ENCODE measurements at places on chromosomes 5 and 9.

DNA sequence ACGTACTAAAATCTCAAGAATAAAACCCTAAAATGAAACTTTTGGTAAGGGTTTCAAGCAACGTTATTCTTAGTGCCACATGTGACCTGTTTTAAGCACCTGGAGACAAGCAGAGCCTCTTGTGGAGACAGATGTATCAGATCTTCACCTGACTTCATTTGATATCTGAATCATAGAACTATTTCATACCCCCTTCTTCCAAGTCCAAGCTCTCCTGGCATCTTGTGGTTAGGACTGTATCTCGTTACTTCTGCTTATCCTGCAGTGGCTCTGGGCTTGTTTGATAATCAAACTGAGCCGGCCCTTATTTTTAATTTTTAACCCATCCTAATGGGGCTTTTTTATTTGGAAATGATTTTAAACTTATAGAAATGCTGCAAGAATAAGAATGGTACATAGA lies 11.1 kb upstream of the FSD1L start:
- DNase-seq = no peak

GRCh38 chr5:77733130-77733529 lies 43.0 kb downstream of the TBCA start:
- no peak for DNase-seq

DNA sequence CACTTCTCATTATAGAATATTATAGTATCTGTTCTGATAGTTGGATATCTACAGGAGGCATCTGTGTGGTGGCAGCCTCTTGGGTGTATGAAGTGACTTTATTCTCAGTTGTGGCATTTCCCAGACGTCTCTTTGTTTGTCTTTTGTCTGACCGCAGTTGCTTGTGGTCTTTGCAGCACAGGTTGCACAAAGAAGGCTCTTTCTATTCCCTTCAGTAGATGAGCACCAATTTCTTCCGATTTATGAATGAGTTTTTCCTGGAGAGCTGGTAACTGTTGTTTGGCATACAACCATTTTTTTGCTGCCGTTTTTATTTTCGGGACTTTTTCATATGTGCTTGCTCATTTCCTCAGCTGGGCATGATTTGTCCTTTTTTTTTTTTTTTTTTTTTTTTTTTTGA lies 56.4 kb upstream of the MYO10 start:
- DNase-seq = no peak

GRCh38 chr5:172642051-172642409 lies 967 bp downstream of the NEURL1B start:
- DNase-seq = no peak

GRCh38 chr5:134100283-134101091 lies 14.0 kb upstream of the TCF7 start:
- DNase-seq = peak; percentile 71

- no peak for DNase-seq
Measured at GRCh38 chr9:27473111-27473529, 51.0 kb upstream of the IFNK start.

GRCh38 chr9:13728917-13729811 lies 449.7 kb upstream of the MPDZ start:
- DNase-seq = no peak

DNA sequence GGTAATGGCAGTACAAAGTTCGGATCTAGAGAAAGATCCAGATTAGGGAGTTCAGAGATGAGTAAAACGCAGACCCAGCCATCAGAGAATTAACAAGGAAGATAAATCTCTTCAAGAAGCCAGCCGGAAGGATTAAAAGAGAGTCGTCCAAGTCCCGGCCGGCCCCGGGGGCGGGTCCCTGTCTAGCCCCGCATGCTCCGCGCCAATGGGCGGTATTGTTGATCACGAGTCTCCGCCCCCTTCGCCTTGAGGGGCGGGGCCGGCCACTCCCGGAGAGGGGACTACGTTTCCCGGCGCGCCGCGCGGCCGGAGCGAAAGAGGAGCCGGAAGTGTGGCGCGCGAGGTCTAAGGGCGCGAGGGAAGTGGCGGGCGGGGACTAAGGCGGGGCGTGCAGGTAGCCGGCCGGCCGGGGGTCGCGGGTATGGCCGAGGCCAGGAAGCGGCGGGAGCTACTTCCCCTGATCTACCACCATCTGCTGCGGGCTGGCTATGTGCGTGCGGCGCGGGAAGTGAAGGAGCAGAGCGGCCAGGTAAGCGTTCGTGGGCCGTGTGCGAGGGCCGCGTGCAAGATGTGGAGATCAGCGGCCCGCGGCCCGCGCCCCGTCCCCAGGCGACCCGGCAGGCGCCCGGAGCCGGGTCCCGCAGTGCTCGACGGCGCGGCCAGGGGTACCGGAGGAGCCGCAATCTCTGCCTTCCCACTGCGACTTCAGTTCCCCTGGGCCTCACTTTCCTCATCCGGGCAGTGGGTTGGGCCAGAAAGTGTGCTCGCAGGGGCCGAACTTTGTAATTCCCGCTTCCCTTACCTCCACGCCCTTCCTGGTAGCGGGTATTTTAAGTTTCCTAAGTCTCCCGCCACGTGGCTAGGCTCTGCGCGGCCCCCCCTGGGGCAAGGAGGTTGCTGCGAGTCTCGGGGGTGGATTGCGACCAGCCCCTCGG lies at the start of gene TCOF1:
Gene TCOF1, plus strand, starts transcription at position 372 of the 935 bp plus-strand sequence. Its CDS starts 50 bp downstream, at position 422.
- DNase-seq = peak; percentile 97

- no peak for DNase-seq
Measured at GRCh38 chr5:113759505-113759904, 246.0 kb downstream of the YTHDC2 start.

- no peak for DNase-seq
Measured at GRCh38 chr9:92657296-92658094, 12.4 kb downstream of the IPPK start.

- no peak for DNase-seq
Measured at GRCh38 chr5:39919876-39920275, 495.1 kb upstream of the DAB2 start.

DNA sequence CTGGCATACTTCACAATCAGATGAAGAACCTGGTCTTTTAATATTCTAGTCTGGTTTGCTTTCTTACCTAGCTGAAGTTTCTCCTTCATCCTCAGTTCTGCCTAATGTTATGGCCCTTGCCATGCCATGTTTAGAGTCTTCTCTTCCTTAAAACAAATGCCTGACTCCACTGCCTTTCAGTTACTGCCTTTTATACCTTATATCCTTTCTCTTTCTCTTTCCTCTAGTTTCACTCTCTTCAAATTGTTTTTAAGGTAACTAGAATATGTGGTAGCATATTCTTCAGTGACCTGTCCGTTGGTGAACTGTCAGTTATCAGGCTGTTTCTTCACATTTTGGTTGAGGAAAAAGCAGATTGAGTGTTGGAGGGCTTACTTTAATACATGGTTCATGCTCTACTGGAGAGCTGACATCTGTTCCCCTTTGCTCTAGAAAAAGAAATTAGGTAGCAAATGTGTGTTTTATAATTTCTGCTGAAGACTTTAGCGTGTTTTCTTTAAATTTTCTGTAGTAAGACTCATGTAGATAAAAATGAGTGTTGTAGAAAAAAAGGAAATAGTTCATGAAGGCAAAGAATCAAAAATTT lies 103.8 kb downstream of the DMXL1 start:
- no peak for DNase-seq

DNA sequence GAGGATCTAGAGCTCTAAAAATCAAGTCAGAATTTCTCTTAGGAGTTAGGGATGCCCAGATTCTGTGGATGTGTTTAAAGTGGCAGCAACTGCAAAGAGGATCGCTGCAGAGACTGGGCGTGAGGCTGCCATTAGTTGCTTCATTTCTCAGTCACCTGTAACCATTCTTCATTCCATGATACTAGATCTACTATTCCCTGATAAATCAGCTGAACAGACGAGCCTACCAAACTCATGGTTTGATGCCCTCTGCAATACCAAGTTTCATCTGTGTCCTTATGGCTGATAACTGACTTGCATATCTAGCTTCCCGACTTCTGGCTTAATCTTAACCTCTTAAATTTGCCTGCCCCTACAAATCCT lies 33.3 kb downstream of the UBE2R2 start:
- no peak for DNase-seq

- no peak for DNase-seq
Measured at GRCh38 chr9:2870340-2870739, 26.4 kb upstream of the PUM3 start.

DNA sequence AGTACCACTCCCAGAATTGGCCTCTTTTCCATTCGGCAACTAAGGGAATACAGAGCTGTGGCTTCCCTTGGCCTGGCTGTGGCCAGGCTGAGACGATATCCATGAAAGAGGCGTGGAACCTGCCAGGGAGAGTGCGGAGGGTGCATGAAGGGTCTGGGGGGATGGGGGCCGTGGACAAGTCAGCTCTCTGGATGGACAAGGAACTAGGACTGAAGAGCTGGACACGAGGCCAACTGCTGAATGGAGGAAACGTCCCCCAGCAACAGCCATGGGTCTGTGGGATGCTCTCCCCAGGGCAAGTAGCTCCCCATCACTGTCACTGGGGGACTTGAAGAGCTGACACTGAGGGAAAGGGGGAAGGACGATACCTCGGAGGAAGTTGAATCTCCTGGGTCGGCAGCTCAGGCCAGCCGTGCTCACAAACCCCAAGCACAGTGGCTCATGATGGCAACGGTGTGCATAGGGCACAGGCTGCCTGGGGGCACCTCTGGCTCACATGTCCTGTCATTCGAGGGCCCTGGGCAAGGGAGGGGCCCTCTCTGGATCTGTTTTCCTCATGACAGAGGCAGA lies 4.1 kb upstream of the OLFM1 start:
- no peak for DNase-seq

DNA sequence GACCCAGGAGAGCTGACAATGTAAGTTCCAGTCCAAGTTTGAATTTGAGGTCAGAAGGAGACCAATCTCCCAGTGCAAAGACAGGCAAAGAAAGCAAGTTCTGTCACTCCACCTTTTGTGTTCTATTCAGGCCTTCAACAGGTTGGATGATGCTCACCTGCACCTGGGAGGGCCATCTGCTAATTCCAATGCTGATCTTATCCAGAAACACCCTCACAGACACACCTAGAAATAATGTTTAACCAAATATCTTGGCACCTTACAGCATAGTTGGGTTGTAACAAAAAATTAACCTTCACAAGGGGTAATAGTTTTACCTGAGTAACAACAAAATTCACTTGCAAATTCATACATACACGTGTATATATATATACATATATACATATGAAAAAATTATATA lies 190.8 kb downstream of the DIRAS2 start:
- DNase-seq = no peak

DNA sequence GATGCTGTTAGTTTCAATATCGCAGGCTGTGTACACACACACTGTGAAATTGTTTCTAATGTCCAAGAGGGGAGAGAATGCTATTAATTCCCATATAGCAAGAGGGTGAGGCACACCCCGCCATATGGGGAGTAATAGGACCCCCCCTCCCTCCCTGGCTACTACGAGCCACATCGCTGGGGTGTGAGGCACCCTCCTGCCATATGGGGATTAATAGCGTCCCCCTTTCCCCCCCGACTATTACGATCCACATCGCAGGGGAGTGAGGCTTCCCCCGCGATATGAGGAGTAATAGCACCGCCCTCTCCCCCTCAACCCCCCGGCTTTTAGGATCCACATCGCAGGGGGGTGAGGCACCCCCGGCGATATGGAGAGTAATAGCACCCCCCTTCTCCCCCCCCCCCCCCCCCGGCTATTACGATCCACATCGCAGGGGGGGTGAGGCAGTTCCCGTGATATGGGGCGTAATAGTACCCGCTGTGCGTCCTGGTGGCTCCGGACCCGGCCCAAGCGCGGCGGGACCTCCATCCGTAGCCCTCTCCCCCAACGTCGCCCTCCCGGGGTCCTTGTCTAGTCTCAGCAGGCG lies 494 bp upstream of the STK32A start:
- no peak for DNase-seq

DNA sequence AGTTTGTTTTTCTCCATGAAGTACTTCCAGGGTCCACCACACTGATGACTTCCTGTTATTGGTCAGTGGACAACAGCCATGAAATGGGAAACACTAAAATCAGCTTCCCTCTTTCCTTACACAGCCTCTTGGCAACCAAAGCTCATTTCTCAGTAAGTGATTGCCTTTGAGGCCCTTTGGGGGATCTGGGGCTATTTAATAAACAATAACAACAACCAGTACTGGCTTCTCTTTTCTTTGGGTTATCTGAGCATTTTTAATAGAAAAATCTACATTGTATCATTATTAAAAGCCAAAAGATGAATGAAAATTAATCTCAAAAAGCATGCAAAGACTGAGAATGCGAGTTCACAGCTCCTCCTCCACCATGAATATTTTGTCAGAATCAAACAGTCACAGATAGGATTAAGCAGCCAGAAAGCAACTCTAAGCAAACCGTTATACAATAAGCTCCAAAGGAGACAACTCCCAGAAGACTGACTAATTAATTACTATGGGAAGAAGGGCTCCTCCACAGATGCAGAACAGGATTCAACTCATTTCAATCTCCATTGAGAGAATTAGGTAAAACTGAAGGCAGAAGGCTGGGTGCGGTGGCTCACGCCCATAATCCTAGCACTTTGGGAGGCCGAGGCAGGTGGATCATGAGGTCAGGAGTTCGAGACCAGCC lies 68.3 kb downstream of the SERINC5 start:
- no peak for DNase-seq

GRCh38 chr9:82332018-82332773 lies 343.6 kb downstream of the SPATA31D1 start:
- DNase-seq = no peak

DNA sequence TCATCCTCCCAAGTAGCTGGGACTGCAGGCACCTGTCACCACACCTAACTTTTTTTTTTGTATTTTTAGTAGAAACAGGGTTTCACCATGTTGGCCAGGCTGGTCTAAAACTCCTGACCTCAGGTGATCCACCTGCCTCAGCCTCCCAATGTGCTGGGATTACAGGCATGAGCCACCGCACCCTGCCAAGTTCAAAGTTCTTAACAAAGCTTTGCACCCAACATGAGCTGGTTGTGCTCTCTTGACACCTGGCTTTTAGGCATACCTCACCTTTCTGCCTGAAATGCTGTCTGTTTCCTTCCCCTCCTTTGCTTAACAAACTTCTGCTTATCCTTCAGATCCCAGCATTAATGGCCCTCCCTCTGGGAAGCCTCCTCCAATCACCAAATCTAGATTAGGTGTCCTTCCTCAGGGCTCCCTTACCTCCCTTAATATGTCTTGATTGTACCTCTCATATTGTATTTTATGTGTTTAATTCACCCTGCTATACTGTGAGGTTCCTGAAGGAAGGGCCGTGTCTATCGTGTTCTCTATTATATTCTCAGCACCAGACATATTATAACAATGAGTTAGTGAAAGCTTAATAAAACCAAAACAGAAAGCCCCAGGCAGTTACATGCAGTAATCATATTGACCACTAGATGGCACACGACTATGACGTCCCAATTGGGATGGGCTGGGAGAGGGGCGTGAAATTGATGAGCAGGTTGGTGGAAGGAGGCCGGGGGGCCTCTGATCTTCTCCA lies 62.9 kb upstream of the PPARGC1B start:
- DNase-seq = peak; percentile 50

DNA sequence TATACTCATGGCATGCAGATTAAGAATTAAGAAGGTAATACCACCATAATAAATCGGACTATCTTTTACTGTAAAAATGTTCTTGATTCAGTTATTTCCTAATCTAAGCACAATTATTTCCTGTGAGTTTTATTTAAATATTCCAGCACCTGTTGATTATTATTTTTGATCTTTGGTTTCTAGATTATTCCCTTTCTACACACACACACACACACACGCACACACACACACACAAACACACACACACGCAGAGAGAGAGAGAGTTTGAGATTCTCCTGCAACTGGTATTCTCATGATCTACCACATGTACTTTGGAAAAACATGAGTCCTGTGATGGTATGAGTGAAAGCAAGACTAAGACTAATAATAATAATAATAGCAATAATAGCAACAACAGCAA lies 17.0 kb upstream of the CKMT2 start:
- DNase-seq = no peak

- no peak for DNase-seq
Measured at GRCh38 chr5:69075522-69076179, 18.2 kb upstream of the SLC30A5 start.

GRCh38 chr9:118721923-118722322 lies 647.3 kb downstream of the BRINP1 start:
- no peak for DNase-seq
